ENCODE measurements at places on chromosomes 7 and 10.

DNA sequence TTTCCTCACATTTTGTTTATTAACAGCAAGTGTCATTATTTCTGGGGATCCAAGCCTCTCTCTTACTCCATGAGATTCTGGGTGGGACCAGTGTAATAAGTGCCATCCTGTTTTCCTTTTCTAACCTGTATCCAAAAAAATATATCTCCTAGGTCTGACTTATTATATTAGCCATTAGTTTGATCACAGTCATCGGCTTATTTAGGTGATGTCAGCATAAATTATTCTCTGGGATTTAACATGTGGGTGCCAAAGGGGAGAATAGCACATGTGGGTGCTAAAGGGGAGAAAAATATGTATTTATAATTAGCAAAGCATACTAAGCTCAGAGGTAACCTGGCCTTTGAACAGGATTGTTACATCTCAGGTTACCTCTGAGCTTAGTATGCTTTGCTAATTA is 293.8 kb upstream of the SEMA3D start:
- DNase-seq: no peak

- peak; percentile 64 for DNase-seq
Measured at GRCh38 chr7:65251851-65252620, 121.6 kb upstream of the ZNF92 start.

DNA sequence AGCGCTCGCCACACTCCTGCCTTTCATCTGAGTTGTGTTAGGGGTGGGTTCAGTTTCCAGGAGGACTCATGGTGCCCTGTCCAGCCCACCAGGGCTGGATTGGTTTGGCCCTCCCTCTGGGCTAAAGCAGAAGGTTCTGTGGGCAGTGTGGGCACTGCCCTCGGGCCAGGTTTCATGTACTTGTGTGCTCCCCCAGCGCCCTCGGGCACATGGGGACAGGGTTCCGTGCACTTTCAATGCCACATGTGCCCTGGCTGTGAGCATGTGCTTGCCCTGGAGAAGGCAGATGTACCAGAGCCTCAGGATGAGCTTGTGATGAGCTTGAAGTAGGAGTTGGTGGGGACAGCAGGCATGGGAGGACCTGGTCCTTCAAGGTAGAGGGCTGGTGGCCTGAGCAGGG is 35.6 kb upstream of the ZNF716 start:
- no peak for DNase-seq

GRCh38 chr10:79333513-79333912 is 13.8 kb upstream of the PPIF start:
- no peak for DNase-seq

- DNase-seq: no peak
Measured at GRCh38 chr10:92213049-92213448, 77.8 kb downstream of the CPEB3 start.

DNA sequence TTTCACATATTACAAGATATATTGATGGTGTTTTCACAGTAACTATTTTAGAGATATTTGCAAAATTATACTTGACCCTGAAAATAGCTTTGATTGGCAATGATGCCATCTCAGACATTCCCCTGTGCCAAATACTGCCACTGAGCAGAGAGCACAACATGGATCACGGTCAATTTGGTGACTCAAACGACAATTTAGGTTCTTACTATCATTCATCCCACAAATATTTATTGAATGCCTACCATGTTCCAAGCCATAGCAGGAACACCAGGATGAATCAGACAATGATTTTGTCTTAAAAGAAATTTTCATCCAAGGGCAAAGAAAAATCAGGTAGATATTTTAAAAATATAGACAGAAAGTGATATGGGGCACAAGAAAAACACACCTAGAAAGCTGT is 153.2 kb upstream of the ADO start:
- DNase-seq: no peak

GRCh38 chr7:93921186-93921585 is 349 bp upstream of the GNG11 start:
- DNase-seq: no peak

- DNase-seq: no peak
Measured at GRCh38 chr7:82335927-82336326, 107.7 kb downstream of the CACNA2D1 start.

- DNase-seq: no peak
Measured at GRCh38 chr7:106768324-106768751, 96.7 kb upstream of the PIK3CG start.

- no peak for DNase-seq
Measured at GRCh38 chr10:77208684-77209256, 428.8 kb downstream of the KCNMA1 start.

DNA sequence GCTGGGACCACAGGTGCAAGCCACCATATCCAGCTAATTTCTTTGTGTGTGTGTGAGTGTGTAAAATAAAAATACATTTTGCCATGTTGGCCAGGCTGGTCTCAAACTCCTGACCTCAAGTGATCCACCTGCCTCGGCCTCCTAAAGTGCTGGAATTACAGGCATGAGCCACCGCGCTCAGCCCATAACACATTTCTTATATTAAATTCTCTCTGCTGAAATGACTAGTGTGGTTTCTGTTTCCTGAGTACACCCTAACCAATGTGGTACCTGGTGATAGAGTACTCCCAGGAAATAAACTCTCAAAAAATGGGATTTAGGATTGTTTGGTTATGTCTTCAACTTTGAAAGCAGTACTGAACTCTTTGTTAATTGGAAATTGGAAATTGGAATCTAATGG is 19.4 kb upstream of the FHIP2A start:
- DNase-seq: no peak

DNA sequence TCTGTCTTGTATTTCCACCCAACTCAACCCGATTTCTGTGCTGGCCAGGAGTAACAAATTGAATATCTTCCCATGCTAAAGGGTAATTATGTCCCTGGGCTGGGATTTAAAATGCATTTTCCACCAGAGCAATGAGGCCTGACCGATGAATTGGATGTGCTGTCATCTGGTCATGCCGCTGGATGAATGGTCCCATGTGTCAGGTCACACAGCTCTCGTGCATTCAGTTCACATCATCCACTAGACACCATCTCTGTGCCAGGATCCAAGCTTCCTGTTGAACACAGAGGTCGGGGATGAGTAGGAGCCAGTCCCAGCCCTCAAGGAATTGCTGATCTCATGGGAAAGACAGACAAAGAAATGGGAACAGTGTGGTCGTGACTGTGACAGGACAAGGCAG is 200.8 kb downstream of the ADRA2A start:
- DNase-seq: no peak

DNA sequence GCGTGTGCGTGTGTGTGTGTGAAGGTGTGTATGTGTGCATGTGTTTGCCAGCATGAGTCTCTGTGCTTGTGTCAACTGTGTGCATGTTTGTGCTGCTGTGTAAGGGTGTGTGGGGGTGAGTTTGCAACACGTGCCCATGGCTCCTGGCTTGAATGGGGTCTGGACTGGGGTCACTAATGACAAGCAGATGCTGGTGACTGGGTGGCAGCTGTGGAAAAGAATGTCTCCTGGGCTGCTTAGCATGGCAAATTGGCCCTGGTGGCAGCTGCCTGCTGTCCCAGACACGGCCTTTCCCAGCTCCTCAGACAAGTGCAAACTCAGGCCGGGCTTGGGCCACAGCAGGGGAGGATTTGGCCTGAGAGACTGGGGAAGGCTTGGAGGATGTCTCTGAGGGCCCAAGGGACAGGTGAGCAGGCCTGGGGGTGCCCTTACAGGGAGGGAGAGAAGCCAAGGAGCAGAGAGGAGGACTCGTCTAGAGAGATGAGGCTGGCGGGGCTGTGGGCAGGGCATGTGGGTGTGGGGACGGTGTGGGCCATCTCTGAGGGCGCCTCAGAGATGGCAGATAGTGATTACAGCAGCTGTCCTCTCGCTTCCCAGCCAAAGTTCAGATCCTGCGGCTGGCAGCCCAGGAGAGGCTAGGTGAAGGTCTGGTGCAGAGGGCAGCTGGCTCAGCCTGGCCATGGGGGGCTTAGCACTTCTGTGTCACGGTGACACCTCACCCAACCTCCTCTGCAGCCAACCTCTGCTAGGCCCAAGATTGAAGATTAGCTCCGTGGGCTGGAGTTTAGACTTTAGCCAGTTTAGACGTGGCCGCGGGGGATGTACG is 1.5 kb downstream of the AQP1 start:
- no peak for DNase-seq

GRCh38 chr10:103544657-103545310 is 51.3 kb downstream of the NEURL1 start:
- no peak for DNase-seq

DNA sequence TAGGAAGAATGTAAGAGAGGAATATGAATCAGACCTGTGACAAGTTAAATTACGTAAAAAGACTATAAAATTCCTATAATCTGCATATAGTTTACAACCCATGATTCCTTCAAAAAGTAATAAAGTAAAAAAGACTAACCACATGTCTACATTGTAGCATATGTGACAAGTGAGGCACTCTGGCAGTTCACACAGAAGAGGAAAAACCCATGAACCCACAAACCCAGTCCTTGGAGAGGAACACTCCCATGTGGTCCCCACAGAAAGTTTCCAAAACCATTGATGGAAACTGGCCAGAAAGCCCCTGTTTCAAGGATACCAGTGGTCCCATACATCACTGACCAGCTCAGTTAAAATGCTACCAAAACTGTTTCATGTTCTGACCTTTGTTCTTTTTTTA is 15.7 kb downstream of the KDM7A start:
- no peak for DNase-seq

- no peak for DNase-seq
Measured at GRCh38 chr7:82384051-82384464, 59.5 kb downstream of the CACNA2D1 start.

- DNase-seq: no peak
Measured at GRCh38 chr10:58919927-58920654, 256.4 kb upstream of the PHYHIPL start.

DNA sequence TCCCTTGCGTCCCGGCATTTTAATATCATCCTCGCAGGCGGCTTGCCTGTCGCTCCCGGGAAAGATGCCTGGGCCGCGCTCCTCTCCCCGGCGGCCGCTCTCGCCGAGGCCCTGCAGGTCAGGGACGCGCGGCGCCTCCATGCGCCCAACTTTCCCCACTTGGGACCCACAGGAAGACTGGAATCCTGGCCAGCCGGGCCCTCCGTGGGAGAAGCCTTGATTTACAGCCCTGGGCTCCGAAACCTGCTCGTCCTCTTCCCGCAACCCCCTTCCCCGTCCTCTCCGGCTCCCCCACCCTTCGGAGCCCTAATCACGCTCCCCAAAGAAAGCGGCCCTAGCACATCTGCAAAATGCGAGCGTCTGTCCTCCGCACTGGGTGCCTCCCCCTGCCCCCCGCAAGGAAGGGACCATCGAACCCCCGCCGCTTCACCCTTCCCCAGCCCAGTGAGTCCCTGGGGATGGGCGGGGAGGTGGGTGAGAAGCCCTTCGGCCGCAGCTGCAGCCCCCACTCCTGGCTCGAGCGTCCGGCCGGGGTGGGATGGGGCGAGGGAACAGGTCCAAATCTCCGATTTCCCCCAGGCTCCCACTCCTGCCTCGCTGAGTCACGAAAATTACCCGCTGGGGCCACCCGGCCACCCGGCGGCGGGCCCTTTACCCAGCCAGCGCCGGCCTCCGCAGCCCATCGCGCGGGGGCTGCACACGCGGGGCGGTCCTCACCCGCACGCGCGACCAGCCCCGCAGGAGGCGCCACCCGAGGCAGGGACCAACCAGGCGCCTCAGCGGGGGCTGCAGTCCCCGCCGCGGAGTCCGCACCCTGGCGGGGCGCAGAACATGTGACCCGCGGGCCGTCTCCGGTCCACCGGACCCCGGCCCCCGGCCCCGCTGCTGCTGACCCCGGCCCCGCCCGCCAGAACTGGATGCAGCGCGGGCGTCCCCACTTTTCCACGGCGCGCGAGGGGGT is 695 bp downstream of the HSPA12A start:
- DNase-seq: no peak

DNA sequence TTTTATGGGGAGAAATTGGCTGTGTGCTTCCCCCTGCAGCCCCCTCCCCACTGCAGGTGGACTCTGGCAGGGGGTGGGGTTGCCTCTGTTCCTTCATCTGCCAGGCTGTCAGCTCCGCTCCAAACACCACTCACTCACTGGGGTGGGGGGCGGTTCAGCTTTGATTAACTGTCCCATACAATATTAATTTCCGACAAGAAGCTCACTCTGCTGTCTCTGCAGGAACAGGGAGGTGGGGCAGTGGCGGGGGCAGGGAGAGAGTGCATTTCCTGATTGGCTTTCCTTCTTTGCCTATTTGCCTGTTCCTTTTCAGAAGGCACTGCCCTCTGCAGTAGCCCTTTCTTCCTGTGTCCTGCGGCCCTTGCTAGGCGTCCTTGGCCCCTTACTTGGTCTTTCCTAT is 500.8 kb downstream of the PLXNA4 start:
- DNase-seq: no peak
